Cortex of kidney (tissue), 1 donor: ENCODE measurements at places on chromosomes 13 and 19.

DNA sequence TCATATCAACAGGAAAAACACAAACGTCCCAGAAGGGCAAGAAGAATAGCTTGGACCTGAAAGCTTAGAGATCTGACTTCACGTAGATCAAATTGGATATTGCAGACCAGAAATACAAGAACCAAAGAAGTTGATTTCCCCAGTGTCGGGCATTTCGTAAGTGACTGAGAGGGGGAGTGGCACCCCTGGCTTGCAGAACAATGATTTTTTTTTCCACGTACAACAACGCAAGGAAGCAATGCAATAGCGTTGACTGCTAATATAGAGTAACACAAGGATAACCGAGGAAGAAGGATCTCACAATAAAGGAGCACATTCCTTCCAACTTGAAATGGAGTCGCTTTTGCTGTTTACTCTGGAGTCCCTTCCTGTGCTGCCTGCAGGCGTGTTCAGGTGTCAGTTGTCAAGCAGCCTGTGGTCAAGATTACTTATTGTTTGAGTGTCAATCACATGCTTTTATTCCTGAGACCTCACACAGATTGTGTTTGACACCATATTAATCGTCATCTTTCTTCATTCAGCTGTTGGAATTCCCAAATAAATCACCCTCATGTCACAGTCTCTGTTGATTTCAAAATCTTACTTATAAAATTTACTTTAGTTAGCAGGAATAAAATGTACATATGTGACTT lies 139.4 kb downstream of the FREM2 start:
- no peak for DNase-seq

- no peak for DNase-seq
Observed at GRCh38 chr13:59954601-59955000, 209.1 kb downstream of the DIAPH3 start.

DNA sequence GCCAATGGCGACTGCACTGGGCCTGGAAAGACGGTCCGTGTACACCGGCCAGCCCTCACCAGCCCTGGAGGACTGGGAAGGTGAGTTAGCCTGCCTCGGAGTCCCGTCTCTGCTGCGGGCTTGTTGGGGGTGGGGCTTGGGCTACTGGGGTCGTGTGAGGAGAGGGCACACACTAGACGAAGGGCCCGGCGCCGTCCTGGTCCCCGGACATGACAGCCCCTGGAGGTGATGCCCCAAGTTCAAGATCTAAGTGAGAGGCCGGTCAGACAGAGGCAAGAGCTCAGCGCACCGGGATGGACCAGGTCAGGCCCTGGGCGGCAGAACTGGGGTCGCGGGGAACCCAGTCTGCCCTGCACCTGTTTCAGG lies 1.6 kb downstream of the CILP2 start:
- DNase-seq: no peak

DNA sequence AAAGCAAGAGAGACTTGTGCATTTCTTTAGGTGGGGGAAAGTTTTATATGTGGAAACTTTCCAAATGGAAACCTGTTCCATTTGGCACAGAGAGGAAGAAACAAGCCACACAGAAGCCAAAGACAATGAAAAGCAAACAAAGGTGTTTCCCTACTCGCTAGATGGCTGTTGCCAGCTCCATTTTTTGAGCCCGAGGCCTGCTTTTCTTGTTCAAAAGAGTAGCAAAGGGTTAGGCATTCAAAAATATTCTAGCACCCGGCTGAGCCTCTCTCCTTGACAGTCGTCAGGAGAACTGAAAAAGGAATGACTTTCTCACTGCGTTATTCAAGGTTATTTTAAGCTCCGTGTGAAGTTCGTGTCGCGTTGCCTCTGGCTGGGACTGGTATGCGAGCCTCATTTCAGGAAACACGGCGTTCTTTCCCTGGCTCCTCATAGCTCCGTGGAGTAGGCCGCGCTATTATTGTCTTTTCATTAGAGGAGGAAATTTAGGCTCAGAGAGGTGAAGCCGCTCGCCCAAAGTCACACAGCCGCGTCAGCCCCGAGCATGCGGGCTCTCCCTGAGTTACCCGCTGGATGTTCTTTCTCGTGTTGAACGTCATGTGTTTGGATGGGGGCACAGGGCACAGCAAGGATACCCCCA lies 7.6 kb downstream of the TRPM4 start:
- no peak for DNase-seq

DNA sequence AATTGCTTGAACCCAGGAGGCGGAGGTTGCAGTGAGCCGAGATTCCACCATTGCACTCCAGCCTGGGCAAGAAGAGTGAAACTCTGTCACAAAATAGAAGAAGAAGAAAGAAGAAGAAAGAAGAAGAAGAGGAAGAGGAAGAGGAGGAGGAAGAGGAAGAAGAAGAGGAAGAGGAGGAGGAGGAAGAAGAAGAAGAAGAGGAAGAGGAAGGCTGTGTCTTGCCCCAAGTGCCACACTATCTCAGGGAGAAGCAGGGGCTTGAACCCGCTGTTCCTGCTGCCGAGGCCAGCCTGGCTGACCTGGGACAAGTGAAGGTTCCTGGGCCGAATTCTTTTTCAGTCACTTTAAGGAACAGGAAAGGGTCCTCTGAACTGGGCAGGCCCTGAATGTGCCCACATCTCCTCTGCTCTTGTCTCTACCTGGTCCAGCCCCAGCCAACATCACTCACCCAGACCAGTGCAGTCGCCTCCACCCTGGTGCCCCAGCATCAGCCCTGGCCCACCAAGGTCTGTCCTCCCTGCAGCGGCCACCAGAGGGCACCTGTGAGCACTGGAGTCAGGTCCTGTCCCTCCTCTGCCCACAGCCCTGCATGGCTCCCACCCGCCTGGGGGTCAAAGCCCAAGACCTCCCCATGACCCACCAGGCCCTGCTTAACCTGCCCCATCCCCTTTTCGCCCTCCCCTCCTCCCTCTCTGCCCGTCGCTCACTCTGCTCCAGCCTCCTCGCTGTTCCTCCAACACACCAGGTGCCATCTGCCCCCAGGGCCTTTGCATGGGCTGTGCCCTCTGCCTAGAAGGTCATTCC lies 20.0 kb downstream of the TICAM1 start:
- no peak for DNase-seq

DNA sequence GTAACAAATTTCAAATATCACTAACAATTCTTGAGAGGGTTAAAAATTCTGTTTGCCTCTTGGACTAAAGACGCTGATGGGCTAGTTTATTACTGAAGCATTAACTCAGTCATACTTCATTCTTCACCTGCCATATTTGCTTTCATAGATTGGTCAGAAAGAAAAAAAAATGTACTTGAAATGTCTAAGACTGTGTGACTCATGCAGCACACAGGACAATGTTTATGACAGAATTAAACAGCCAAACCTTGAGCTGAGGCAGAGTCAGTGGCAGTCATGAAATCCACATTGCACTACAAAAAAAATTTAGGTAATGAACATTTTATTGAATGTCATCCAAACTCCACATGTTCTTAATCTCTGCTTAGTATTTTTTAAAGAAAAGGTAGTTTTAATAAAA lies 135.6 kb downstream of the PRR20E start:
- no peak for DNase-seq

GRCh38 chr19:12647490-12648071 lies 19.0 kb downstream of the MAN2B1 start:
- DNase-seq: no peak

DNA sequence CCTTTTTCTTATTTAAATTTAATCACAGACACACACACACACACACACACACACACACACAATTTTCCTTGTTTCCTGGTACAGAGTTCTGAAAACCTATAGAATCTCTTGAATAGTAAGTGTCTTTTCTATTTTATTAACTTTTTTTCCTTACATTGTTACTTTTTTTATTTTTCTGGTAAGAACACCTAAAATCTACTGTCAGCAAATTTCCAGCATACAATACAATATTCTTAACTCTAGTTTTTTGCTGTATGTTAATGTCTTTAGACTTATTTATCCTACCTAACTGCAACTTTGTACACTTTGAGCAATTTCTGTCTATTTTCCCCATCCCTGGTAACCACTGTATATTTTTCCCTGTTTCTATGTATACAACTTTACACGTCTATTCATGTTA lies 1179.8 kb downstream of the SLITRK1 start:
- DNase-seq: no peak

DNA sequence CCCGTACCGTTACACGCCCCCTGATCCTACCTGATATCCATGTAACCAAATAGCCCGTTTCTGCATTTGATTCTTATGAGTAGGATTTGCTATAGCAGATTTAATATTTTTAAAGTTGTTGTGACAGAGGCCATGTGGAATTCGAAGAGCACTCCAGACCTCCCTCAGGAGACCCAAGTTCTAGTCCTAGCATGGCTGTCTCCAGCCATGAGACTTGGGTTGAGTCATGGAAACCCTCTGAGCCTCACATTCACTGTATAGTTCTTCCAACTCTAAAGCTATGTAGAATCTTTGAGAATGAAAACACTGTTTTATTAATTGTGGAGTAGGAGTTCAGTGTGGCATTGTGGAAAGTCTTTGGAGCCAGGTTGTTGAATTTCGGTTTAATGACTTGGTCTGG lies 8.0 kb upstream of the GPR183 start:
- DNase-seq: no peak

DNA sequence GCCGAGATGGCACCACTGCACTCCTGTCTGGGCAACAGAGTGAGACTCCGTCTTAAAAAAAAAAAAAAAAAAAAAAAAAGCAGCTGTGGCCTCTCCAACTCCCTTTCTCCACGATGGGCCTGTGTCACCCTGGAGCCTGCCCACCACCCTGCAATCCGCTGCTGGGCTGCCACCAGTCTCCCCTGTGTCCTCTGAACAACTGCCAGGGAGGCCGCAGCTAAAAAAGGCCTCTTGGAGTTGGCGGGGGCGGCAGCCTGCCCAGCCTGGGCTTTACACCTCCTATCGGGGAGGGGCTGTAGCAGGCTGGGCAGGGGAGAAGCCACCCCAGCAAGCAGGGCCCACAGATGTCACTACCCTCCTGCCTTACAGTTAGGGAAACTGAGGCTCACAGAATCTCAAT lies 3.5 kb downstream of the CDC37 start:
- no peak for DNase-seq

GRCh38 chr13:48536621-48537250 lies 3.9 kb upstream of the RCBTB2 start:
- DNase-seq: no peak

DNA sequence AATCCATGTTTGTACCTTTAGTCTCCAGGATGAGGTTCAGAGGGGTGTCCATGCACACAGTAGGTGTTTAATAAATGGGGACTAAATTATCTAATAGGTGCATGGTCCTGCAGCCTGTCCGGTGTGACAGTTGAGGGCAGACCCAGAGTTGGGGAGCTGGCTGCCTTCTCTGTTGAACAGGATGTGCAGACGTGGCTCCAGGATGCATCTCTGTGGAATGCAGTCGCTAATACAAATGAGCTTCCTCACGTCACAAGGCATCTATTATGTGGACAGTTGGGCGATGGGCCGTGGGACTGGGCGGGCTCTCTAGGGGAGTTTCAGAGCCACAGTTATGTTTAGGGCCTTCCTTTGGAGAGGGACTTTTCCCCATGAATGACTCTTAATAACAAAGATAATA lies 71.0 kb downstream of the SIPA1L3 start:
- DNase-seq: no peak

- DNase-seq: no peak
Observed at GRCh38 chr19:8180018-8180417, 29.2 kb upstream of the CERS4 start.

DNA sequence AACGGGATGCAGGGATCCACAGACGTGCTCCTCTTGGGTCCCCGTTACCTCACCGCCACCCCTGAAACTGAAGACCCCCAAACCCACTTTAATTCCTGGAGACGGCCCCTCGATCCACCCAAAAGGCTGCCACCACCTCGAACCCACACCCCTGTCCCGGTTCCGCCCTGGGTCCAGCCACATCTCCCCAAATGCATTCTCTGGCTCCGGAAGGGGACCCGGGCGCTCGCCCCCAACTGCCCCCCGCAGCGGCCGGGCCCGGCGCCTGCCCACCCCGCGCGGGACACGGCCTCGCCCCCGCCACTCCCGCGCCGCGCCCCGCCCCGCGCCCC lies 219 bp upstream of the FSTL3 start:
- no peak for DNase-seq

GRCh38 chr19:37991176-37991835 lies 84.3 kb downstream of the SIPA1L3 start:
- DNase-seq: no peak

DNA sequence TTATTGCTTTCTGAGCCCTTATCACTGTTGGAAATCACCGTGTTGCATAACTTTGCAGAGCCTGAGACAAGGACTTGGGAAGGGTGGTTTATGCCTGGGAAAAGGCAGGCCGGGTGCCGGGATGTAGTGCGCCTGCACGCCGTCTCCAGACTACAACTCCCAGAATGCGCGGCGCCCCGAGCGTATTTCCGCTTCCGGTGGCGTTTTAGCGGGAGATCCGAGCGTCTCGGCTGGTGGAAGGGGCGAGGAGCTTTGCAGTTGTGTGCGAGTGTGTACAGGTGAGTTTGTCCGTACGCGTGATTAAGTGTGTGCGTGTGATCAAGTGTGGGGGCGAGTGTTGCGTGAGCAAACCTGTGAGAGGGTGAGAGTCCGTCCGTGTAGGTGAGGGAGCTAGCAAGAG lies 75.4 kb downstream of the PEG3 start:
- DNase-seq: no peak

DNA sequence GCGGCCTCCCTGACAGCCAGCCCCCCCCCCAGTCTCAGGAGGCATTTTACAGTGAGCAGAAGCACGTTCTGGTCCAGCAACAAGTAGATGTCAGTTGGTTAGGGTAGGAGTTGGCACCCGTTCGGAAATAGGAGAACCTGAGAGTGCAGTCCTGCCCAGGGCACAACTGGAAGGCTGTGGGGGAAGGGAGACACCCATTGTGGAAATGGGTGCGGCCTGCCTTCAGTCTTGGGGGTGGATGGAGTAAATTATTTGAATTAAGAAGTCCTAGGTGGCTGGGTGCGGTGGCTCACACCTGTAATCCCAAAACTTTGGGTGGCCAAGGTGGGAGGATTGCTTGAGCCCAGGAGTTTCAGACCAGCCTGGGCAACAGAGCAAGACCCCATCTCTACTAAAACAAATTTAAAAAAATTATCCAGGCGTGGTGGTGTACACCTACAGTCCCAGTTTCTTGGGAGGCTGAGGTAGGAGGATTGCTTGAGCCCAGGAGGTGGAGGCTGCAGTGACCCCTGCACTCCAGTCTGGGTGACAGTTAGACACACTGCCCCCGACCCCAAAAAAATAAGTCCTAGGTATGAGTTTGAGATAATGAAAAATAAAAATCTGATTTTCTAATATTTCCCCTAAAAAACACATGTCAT lies 1.2 kb downstream of the CIRBP start:
- no peak for DNase-seq

GRCh38 chr19:11538232-11539036 lies at the start of gene CNN1:
Gene CNN1, plus strand, starts transcription at chr19:11538851. Its CDS starts 77 bp downstream, at chr19:11538928.
- no peak for DNase-seq

- DNase-seq: no peak
Observed at GRCh38 chr13:53020764-53021335, 7.8 kb upstream of the OLFM4 start.

DNA sequence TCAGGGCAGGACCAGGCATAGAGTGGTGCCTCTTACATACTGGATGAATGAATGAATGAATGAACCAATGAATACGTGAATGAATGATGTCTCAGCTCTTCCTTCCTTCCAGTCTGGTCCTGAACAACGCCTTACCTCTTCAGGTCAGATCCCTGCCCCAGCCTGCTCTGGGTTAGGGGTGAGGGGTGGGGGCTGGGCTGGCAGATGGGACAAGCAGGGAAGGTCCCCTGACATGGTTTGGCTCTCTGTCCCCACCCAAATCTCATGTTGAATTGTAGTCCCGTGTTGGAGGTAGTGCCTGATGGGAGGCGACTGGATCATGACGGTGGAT lies 9.3 kb downstream of the DIRAS1 start:
- DNase-seq: no peak
